ENCODE measurements at places on chromosomes 12 and 14. TPM values are rescaled to one million over a fixed set of nuclear protein-coding genes. Genes with fewer than 3 reads are reported as not detected.

COQ5 gene
- total RNA-seq, result 30.4 TPM

MORN3 gene
- 1.1 TPM for total RNA-seq

CLEC2D gene
- total RNA-seq, result 0.99 TPM

MMP19 gene
- total RNA-seq, result 2.6 TPM

PROX2 gene
- total RNA-seq, result not detected

KRT6C gene
- not detected for total RNA-seq

PLA2G1B gene
- total RNA-seq, result not detected

RIMKLB gene
- 67.2 TPM for total RNA-seq

GPRC5D gene
- total RNA-seq, result not detected

ISM2 gene
- total RNA-seq, result under 0.01 TPM

TMCC3 gene
- total RNA-seq, result 30.9 TPM

All from endothelial cell of coronary artery (primary cell).